Stimulated activated naive CD4-positive, alpha-beta T cell treated with Interleukin-2 at 50 U/mL for 16 hours (primary cell): ENCODE measurements at places on chromosomes 12 and 14.

DNA sequence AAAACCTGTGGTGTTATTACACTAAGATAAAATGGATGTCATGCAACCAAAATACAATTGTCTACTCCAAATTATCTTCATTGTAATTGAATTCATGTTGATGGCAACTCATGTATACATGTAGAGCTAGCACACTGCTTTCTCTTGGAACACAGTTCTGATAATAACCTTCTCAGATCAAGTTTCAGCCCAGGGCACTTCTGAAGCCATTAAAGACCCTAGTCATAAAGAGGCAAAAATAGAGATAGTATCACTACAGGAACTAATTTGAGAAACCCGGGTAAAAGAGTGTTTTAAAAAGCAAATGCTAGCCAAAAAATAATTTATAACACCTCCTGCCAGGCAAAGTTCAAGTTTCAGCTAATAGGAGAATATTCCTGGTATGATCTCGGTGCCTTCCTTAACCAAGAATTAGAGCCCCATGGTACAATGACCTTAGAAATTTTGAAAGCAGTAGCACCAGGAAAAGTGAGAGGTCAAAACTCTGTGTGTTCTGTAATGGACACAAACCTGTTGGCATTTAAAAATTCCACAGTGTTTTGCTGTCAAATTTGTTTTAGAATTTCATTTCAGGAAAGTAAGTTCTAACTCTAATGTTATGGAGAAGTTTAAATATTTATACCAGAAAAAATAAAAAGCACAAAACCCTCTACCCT lies 105.0 kb upstream of the FRMD6 start:
- DNase-seq: no peak

DNA sequence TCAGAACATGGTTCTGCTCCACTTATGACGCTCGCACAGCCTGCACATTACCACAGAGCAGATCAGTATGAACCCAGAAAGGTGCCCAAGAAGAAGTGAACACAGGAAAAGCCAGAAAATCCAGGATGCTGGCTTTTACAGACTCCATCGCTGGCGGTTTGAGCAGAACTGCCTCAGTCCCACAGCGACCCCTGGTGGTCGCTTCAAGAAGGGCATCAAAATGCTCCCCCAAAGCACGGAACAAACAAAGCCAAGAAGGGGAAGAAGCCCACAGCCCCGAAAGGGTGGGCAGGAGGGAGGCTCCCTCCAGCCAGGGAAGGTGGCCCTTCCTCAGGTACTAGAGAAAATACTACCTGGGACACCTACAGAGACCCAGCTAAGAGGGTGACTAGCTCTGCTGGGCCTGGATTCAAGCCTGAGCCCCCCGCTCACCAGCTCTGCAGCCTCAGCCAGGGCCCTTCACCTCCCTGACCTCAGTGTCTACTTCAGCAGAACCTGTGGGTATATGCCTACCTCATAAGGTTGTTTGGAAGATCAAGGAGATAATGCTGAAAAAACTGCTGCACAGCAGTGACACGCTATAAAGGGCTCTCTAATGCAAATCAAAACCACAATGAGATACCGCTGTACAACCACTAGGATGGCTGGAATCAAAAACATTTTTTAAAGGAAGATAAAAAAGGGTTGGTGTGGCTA lies 98.1 kb downstream of the NCOR2 start:
- peak; percentile 6 for DNase-seq

GRCh38 chr14:56817396-56817921 lies 7.2 kb upstream of the OTX2 start:
- no peak for DNase-seq

- DNase-seq: no peak
These were observed 23.8 kb downstream of the NFKBIA start for GRCh38 chr14:35380794-35381193.

GRCh38 chr14:91307046-91307445 lies 62.5 kb upstream of the GPR68 start:
- no peak for DNase-seq

- no peak for DNase-seq
These were observed 113.7 kb downstream of the DUSP6 start for GRCh38 chr12:89238593-89238992.

DNA sequence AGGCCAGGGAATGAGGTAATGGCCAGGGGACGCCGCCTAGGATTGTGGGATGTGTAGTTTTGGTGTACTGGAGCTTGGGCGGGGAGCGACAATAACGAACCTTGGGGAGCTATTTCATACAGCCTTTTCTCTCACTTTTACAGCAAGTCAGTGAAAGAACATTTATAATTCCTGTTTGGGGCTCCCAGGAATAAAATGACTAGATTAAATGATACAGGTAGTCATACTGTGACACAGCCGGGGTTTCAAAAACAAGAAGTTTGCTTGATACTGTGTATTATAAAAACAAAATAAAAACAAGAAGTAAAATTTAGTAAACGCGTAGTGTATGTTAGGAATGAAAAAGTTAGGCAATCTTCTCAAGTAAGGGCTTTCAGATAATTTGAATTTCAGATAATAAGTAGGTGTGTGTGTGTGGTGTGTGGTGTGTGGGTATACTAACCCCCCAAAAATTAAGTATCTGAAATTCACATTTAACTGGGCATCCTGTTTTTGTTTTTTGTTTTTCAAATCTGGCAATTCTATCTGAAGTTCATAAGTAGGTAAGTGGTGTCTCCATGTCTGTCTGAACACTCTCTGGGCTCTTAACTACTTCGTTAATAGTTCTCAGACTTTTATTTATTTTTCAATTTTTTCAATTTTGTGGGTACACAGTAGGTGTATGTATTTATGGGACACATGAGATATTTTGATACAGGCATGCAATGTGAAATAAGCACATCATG lies 458 bp upstream of the DCTN2 start:
- no peak for DNase-seq

GRCh38 chr14:89372512-89372883 lies 44.5 kb downstream of the FOXN3 start:
- DNase-seq: no peak

GRCh38 chr12:105523164-105524057 lies 192.9 kb downstream of the C12orf75 start:
- no peak for DNase-seq

- no peak for DNase-seq
These were observed 3.2 kb upstream of the RFC5 start for GRCh38 chr12:118013283-118013682.

DNA sequence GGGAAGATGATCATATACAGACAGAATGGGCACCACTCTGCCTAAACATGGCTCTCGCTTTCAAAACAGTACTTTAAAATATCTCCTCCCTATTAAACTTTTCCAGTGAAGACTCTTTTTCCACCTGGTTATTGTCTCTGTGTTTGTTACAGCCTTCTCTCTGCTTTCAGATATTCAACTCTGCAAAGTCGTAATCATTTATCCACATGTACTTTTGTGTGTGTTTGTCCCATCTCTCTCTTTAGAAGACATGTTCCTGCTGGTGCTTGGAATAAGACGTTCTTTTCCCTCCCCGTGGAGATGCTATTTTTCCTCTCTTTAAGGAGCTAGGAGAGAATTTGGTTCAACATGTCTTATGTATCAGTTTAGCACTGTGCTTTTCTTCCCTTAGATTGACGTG lies 45.1 kb downstream of the ETV6 start:
- DNase-seq: no peak

- no peak for DNase-seq
These were observed 22.6 kb downstream of the C12orf75 start for GRCh38 chr12:105352940-105353635.

DNA sequence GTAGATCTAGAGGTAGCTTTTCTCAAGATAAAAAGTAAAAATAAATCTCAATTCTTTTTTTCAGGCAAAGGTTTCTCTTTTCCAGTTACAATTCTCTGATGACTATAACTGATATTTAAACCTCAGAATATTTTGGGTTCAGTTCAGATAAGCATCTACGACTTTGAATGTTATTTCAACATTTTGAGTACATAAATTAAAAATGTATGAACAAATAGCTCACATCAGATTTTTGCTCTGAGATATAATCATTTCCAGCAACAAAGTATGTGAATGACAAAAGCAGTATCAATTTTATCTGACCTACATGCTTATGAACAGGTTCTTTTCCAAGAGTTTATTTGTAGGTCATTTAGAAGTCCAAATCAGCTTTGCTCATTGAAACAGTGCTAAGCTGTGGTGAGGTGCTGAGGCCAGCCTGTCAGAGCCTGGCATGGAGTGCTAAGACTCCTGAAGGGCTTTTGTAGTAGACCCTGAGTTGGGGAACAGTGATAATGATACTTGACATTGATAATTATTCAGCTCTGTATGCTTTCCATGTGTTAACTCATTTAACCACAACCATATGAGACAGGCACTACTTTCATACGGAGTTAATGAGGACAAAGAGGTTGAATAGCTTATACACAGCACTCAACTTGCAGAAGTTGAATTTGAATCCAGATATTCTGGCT lies 205.0 kb upstream of the DCN start:
- DNase-seq: no peak

- DNase-seq: no peak
These were observed 94.7 kb upstream of the KRR1 start for GRCh38 chr12:75606151-75606550.

GRCh38 chr12:79874665-79875064 lies 60.2 kb downstream of the PPP1R12A start:
- DNase-seq: no peak

DNA sequence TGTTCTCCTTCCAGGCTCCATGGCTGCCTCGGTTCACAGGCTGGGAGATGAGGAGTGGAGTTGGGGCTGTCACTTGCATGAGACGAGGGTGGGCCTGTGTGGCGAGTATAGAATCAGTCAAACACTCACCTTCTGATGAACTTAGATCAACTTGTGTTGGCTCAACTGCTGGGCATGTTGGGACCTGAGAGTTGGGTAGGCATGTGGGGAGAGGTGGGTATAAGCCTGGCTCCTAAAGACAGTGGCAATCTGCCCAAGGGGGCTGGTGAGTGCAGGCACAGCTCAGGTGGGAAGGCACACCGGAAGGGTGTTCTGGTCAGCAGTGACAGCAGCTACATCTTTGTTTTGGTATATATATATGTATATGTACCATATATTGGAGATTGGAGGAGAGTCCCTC lies 30.1 kb upstream of the TDRD9 start:
- DNase-seq: no peak

- DNase-seq: no peak
These were observed 342.3 kb downstream of the PDZRN4 start for GRCh38 chr12:41530441-41530840.

DNA sequence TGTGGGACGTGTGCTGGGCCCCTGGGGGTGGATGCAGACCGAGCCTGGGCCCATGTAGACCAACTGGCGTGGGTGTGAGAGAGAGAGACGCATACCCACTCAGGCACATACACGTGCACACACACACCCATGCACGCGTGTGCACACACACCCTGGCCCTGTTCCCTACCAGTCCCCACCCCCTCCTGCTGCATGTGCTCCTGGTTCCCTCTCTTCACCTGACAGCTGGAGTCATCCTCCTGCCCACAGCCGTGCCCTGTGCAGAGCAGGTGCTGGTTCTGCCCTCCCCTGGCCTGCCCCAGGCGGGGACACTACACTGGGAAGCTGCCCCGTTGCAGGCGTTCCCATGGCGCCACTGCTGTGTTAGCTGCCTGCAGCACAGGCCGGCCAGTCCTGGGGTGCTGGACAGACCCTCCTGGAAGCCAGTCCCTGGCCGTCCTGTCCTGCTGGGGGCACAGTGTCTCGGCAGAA lies 18.5 kb downstream of the PACS2 start:
- no peak for DNase-seq

DNA sequence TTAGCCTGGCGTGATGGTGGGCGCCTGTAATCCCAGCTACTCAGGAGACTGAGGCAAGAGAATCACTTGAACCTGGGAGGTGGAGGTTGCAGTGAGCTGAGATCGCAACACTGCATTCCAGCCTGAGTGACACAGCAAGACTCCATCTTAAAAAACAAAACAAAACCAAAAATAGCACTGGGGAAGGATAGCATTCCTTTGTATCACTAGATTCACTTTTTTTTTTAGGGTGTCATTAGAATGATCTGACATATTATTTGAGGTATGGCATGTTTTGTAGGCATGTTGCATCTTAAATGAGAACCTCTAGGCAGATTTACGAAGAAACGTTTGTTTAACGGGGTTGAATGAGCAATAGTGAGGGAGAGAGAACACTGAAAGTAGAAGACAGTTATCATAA lies 16.8 kb upstream of the FAR2 start:
- DNase-seq: no peak

GRCh38 chr12:132558861-132559623 lies 51.3 kb downstream of the LRCOL1 start:
- no peak for DNase-seq

DNA sequence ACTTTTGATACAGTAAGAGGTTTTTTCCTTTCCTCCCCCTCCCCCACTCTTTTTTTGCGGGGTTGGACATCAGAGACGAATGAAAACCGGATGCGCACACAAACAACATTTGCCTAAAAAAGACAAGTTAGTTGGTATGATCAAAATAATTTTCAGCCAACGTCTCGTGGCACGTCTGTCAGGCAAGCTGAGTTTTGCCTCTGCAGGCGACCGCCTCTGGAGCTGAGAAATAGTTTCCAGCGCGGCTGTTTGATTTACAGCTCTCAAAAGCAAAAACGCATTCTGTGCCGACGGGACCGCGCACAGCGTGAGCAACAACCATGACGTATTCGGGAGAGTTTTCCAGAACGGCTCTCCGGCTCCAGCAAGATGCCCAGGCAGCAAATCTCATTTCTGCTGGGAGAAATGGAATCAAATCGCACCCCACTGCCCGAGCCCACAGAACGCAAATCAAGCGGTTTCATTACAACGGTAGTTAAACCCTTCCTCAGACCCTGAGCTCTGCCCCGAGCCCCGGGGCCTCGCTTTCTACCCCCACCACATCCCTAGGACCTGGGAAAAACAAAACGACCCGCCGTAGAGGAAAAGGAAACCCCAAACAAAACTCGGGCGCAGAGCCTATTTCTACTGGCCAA lies 14.2 kb upstream of the CALM1 start:
- DNase-seq: peak; percentile 75

DNA sequence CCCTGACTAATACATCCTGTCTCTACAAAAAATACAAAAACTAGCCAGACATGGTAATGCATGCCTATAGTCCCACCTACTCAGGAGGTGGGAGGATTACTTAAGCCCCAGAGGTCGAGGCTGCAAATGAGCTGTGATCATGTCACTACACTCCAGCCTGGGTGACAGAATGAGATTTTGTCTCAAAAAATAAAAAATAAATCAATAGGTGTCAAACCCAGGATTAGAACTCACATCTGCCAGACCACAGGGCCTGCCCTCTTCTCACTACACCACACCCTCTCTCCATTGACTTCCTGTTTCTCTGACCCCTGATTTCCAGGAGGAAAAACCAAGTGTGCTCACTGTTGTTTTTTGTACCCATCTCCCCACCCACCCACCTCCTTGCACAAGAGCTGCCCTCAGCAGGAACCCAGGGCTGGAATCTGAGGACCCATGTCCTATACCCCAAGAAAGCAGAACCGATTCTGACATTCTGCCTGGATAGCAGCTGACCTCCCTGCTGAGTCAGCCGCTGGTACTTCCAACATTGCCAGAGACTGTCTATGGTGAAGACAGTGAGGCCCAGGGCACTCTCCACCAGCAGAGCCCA lies 6.2 kb downstream of the CMKLR1 start:
- DNase-seq: no peak

- no peak for DNase-seq
These were observed 54.1 kb downstream of the COCH start for GRCh38 chr14:30928462-30928861.

GRCh38 chr12:56988207-56988739 lies 18.1 kb downstream of the ZBTB39 start:
- DNase-seq: no peak
